Thyroid gland (tissue), 4 donors: ENCODE measurements at places on chromosomes 13 and 19. TPM values are rescaled to one million over a fixed set of nuclear protein-coding genes. Genes with fewer than 3 reads are reported as not detected.

The HRC gene
- 1.6 TPM for total RNA-seq

- peaks cover 34% of the 10 kb centered on the region for H3K36me3 ChIP-seq
- H3K27ac ChIP-seq: no peak overlapping the region
- H3K27me3 ChIP-seq: no peaks in the 10 kb centered on the region
- no peaks in the 10 kb centered on the region for H3K4me1 ChIP-seq
Observed at GRCh38 chr19:16419669-16420335, 52.0 kb downstream of the EPS15L1 start.

DNA sequence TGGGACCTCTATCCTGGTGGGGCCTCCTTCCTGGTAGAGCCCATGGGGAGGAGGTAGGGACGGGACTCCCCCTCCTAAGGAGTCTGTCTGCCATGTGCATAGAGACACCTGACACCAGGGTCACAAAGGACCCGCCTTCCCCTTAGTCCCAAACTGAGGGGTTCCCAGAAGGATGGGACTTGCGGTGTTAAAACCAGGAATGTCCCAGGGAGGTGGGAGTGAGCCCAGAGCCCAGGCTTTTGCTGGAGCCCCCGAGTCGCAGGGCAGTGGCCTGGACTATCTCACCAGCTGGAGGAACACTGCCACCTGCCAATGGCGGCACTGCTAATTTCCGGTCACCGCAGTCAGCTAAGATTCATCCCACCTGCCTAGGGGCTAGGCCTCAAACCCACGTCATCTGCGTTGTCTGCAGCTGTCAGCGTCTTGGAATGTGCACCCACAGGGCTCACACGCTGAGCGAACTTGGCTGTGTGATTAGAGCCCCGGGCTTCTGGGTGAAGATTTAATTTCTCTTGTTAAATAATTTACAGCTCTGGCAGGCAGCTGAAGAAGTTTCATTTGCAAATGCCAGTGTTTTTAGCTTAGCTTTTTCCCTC, 31.9 kb upstream of the ATP11A start:
- H3K36me3 ChIP-seq: no peaks in the 10 kb centered on the region
- no peak overlapping the region for H3K4me3 ChIP-seq
- no peak overlapping the region for H3K27ac ChIP-seq
- DNase-seq: no peak
- H3K4me1 ChIP-seq: peaks cover 2% of the 10 kb centered on the region

- peaks cover 6% of the 10 kb centered on the region for H3K4me1 ChIP-seq
- no peak overlapping the region for H3K4me3 ChIP-seq
- peaks cover 67% of the 10 kb centered on the region for H3K36me3 ChIP-seq
- no peak overlapping the region for H3K27ac ChIP-seq
- no peaks in the 10 kb centered on the region for H3K27me3 ChIP-seq
Observed at GRCh38 chr19:11169896-11170678, 14.5 kb upstream of the SPC24 start.

DNA sequence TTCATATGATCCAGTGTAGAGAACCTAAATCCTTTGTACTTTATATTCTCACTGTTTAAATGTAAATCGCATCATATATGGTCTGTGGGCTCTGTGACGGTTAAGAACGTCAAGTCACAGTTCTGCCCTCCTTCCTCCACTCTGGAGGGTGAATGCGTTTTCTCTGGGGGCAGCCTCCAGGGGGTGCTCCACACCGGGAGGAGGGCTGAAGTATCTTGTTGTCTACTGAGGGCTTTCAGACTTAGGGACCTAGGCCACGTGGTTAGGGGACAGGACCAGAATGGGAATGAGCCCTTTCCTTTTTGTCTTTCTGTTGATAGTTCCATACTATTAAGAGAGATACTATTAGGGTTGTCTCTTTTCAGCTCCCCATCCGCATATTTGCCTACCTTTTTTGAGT, 504.9 kb downstream of the FGF9 start:
- DNase-seq: no peak
- H3K36me3 ChIP-seq: no peaks in the 10 kb centered on the region
- H3K27ac ChIP-seq: no peak overlapping the region
- no peaks in the 10 kb centered on the region for H3K27me3 ChIP-seq
- H3K4me1 ChIP-seq: no peaks in the 10 kb centered on the region
- no peak overlapping the region for H3K4me3 ChIP-seq

GRCh38 chr13:81058211-81058915, 717.4 kb upstream of the SPRY2 start:
- no peak overlapping the region for H3K27ac ChIP-seq
- H3K36me3 ChIP-seq: no peaks in the 10 kb centered on the region
- no peak for DNase-seq
- no peaks in the 10 kb centered on the region for H3K4me1 ChIP-seq

The SSC5D gene
- 2.9 TPM for total RNA-seq

The TMTC4 gene
- 18.7 TPM for total RNA-seq

DNA sequence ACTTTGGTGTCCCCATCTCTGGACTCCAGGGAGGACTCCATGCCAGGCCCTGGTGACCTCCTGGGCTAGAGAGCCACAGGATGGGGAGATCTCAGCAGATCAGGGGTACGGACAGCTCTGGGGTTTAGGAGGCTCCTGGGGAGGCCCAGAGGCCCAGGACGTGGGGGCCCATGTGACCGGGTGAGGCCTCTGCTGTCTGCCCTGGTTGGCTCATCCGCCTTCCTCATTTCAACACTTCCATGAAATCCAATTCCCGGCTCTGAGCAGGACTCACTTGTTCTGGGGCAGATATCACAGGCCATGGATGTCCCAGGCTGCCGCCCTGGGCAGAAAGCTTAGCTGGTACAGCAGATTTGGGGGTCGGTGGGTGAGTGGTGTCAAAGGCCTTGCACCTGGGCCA, 1.1 kb upstream of the PRAM1 start:
- no peaks in the 10 kb centered on the region for H3K36me3 ChIP-seq
- peaks cover 5% of the 10 kb centered on the region for H3K4me1 ChIP-seq
- DNase-seq: no peak

GRCh38 chr13:95060014-95060519, 241.2 kb downstream of the ABCC4 start:
- no peaks in the 10 kb centered on the region for H3K36me3 ChIP-seq
- H3K4me3 ChIP-seq: no peak overlapping the region
- no peak for DNase-seq
- no peak overlapping the region for H3K27ac ChIP-seq
- no peaks in the 10 kb centered on the region for H3K27me3 ChIP-seq
- H3K4me1 ChIP-seq: no peaks in the 10 kb centered on the region

DNA sequence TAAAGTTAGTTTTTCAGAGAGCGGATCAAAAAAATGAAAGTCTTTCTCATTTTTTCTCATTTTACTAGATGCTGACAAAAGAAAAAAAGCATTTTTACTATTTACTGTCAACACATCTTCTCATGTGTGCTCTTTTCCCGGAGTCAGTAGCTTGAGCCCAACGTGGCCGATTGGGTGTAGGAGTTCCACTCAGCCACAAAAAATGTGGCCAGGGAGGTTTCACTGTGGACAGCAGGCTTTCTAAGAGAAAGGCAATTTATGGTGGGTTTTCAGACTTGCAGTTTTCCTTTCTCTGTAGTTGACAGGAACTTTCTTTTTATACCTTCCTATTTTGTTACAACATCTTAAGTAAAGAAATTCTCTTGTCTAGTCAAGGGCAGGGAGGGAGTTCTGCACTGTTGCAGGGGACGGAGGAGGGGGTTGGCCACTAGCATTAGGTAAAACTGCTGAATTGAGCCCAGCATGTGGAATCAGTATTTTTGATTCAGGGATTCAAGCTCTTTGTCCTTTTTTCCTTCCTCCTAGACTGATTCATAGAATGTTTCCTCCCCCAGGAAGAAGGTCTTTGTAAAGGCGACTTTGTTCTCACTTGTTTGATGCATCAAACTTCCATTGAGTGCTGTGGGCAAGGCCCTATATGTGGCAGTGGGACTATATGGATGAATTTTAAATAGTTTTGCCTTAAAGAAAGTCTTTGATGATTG, 123.1 kb downstream of the B3GLCT start:
- H3K27ac ChIP-seq: no peak overlapping the region
- no peak for DNase-seq
- H3K4me3 ChIP-seq: no peak overlapping the region
- no peaks in the 10 kb centered on the region for H3K27me3 ChIP-seq
- no peaks in the 10 kb centered on the region for H3K4me1 ChIP-seq

DNA sequence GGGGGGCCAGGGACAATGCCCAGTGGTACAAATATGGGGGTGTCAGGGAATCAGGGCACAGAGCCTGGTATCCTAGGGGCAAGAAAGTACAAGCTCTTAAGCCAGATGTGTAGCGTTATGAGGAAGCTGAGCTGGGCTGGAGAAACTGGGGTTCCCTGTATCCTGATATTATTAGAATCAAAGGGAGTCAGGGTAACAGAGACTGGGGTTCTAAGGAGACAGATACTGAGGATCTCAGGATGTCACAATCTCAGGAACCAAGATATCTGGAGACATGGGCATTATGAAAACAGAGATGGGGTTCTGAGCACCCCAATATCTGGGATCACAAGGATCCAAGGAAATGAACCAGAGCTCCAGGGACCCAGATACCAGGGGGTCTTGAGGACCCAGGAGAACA, 784 bp downstream of the BCL3 start:
- H3K4me1 ChIP-seq: peaks cover 70% of the 10 kb centered on the region
- no peaks in the 10 kb centered on the region for H3K27me3 ChIP-seq
- peak overlapping the region; percentile 47 for H3K4me3 ChIP-seq
- peaks cover 13% of the 10 kb centered on the region for H3K36me3 ChIP-seq

The OLFM2 gene
- total RNA-seq: 42.7 TPM

- no peaks in the 10 kb centered on the region for H3K36me3 ChIP-seq
- H3K27me3 ChIP-seq: no peaks in the 10 kb centered on the region
- H3K4me1 ChIP-seq: no peaks in the 10 kb centered on the region
- H3K27ac ChIP-seq: no peak overlapping the region
- no peak for DNase-seq
- H3K4me3 ChIP-seq: no peak overlapping the region
Observed at GRCh38 chr13:100361504-100361903, 227.1 kb downstream of the GGACT start.

DNA sequence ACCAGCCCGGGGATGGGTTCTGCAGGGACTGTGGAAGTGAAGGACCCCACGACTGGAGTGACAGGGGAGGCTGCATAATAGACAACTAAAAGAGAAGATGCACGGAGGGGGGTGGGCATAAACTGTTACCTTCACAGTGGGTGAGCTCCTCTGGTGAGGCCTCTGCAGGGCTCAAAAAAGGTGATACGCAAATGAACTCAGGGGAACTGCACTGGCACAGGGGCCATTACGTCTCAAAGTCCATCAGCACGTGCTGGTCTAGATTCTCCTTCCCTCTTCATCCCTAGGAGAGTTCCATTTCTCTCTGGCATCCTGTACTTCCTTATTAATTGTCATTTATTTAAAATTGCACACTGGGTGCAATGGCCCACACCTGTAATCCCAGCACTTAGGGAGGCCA, 8.1 kb upstream of the FFAR2 start:
- H3K27ac ChIP-seq: no peak overlapping the region
- no peak for DNase-seq
- no peak overlapping the region for H3K4me3 ChIP-seq
- no peaks in the 10 kb centered on the region for H3K27me3 ChIP-seq
- peaks cover 26% of the 10 kb centered on the region for H3K4me1 ChIP-seq

- no peaks in the 10 kb centered on the region for H3K27me3 ChIP-seq
- no peak for DNase-seq
- peaks cover 30% of the 10 kb centered on the region for H3K4me1 ChIP-seq
- H3K36me3 ChIP-seq: no peaks in the 10 kb centered on the region
- H3K27ac ChIP-seq: peak overlapping the region; percentile 47
- no peak overlapping the region for H3K4me3 ChIP-seq
Observed at GRCh38 chr13:31947506-31947905, 84.1 kb upstream of the FRY start.

DNA sequence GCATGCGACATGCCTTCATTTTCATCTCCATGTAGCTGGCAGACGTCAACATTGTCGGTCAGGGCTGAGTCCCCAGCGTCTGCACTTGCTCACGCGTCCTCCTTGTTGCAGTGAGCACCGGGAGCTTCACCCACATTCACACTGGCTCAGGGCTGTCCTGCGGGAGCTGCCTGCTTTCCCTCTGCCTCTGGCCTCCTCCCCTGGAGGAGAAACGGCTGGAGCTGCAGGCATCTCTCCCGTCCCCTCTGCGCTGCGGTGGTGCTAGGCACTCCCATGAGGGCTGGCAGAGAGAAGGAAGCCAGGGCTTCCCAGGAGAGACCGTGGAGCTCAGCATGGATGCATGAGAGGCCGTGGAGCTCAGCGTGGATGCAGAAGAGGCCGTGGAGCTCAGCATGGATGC, 18.4 kb upstream of the TMEM255B start:
- H3K4me1 ChIP-seq: no peaks in the 10 kb centered on the region
- DNase-seq: no peak
- H3K27ac ChIP-seq: no peak overlapping the region
- H3K4me3 ChIP-seq: no peak overlapping the region
- H3K36me3 ChIP-seq: no peaks in the 10 kb centered on the region

- H3K36me3 ChIP-seq: no peaks in the 10 kb centered on the region
- H3K4me3 ChIP-seq: no peak overlapping the region
- DNase-seq: no peak
- no peaks in the 10 kb centered on the region for H3K27me3 ChIP-seq
Observed at GRCh38 chr13:41579168-41579567, 121.8 kb downstream of the RGCC start.

The UGGT2 gene
- total RNA-seq: 57.9 TPM

GRCh38 chr13:46753917-46754316, 43.0 kb downstream of the ESD start:
- peaks cover 5% of the 10 kb centered on the region for H3K36me3 ChIP-seq
- H3K27me3 ChIP-seq: no peaks in the 10 kb centered on the region
- no peak overlapping the region for H3K4me3 ChIP-seq
- no peaks in the 10 kb centered on the region for H3K4me1 ChIP-seq
- no peak for DNase-seq
- H3K27ac ChIP-seq: no peak overlapping the region

DNA sequence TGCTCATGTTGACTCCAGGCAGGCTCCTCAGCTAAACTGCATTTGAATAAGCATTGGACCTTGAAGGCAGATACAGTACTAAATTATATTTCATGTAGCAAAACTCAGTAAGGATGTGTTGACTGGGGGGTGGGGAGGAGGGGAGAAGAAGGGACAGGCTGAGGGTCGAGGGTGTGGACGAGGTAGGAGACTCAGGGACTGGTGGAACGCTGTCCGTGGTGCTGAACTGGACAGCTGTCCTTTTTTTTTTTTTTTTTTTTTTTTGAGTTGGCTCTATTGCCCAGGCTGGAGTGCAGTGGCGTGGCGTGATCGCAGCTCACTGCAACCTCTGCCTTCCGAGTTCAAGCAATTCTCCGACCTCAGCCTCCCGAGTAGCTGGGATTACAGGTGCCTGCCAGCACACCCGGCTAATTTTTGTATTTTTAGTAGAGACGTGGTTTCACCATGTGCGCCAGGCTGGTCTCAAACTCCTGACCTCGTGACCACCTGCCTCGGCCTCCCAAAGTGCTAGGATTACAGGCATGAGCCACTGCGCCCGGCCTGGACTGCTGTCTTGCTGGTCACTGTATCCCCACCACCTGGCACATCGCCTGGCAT, 33.2 kb upstream of the CASP14 start:
- DNase-seq: peak; percentile 2
- H3K4me1 ChIP-seq: no peaks in the 10 kb centered on the region
- no peak overlapping the region for H3K4me3 ChIP-seq
